ENCODE measurements at places on chromosomes 1 and 21.

DNA sequence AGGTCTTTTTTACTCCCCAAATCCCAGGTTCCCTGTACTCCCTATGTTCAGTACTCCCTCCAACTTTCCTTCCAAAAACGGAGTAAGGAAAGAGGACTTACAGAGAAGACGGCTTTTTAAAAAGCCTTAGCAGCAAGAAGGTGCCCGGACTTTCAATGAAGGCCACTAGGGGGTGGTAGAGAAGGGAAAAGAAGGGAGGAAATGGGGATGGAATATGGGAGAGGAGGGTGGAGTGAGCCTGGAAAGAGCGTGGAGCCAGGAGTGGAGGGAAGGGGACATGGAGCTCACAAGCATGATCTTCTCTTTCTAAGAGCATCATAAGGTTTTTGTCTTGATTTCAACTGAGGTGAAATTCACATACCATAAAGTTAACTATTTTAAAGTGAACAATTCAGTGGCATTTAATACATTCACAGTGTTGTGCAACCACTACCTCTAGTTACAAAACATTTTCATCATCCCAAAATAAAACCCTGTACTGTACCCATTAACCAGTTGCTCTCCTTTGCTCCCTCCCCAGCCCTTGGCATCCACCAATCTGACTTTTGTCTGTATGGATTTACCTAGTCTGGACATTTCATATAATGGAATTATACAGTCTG, 129.9 kb downstream of the ZNF281 start:
- peak; percentile 82 for DNase-seq

GRCh38 chr21:39159342-39160063, 23.7 kb downstream of the PSMG1 start:
- DNase-seq, result no peak

DNA sequence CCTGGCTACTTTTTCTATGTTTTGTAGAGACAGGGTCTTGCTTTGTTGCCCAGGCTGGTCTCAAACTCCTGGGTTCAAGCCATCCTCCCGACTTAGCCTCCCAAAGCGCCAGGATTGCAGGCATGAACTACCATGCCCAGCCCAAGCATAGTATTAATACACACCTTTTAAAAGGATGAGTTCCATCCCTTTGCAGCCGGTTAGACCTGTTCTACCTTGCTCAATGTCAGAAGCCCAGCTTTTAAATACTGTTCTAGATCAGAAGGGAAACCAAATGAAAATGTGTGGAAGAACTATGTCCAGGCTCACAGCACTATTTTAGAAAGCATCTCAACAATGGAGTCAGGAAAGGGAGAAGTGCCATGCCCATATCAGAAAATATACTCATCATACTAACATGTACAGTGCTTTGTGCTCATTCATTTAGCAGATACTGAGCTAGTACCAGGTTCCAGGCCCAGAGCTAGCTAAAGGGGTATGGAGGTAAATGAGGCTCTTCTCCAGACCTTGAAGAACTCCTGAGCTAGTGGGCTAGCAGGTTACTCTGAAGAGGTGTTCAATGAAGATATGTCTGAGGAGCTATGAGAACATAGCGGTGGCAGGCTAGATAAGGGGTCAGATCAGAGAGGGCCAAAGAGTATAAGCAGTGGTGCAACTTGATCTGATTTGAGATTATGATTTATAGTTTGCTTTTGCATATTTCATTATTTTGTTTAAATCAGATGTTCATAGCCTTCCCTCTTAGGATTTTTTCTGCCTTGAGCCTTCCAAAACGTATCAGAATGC, 78.2 kb downstream of the RNF220 start:
- DNase-seq, result no peak

GRCh38 chr1:54716299-54717047, 812 bp downstream of the TTC4 start:
- peak; percentile 51 for DNase-seq

- no peak for DNase-seq
Measured at GRCh38 chr1:11654939-11655808, 497 bp downstream of the FBXO44 start.

DNA sequence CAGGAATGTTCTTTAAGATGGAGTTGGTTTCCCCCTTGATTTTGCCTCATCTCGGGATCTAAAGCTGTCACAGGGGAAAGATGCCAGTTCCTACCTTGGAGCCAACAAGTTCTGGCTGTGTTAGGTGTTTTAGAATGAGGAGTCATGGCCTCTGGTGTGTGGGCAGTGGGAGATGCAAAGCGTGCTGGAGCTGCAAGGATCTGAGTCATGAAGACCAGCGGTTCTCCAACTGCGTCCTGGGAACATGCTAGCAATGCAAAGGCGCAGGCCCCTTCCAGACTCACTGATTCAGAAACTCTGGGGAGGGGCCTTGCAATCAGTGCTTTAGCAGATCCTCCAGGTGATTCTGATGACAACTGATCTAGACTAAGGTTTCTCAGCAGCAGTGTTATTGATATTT, 109.1 kb downstream of the UCK2 start:
- no peak for DNase-seq

DNA sequence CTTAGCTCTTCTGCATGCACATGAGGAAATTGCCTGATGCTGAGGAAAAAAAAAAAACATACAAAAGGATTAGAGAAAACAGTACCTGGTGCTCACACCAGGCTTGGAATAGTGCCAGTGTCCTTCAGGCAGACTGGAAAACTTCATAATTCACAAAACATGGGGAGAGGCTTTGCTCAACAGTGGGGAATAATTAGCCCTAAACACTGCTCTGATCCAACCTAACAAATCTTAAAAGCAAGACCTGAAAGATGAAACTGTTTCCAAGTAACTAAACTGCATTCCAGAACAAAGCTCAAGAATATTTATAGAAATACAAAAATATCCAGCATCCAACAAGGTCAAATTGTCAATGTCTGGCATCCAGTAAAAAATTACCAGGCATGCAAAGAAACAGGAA, 124.8 kb downstream of the AK5 start:
- no peak for DNase-seq

DNA sequence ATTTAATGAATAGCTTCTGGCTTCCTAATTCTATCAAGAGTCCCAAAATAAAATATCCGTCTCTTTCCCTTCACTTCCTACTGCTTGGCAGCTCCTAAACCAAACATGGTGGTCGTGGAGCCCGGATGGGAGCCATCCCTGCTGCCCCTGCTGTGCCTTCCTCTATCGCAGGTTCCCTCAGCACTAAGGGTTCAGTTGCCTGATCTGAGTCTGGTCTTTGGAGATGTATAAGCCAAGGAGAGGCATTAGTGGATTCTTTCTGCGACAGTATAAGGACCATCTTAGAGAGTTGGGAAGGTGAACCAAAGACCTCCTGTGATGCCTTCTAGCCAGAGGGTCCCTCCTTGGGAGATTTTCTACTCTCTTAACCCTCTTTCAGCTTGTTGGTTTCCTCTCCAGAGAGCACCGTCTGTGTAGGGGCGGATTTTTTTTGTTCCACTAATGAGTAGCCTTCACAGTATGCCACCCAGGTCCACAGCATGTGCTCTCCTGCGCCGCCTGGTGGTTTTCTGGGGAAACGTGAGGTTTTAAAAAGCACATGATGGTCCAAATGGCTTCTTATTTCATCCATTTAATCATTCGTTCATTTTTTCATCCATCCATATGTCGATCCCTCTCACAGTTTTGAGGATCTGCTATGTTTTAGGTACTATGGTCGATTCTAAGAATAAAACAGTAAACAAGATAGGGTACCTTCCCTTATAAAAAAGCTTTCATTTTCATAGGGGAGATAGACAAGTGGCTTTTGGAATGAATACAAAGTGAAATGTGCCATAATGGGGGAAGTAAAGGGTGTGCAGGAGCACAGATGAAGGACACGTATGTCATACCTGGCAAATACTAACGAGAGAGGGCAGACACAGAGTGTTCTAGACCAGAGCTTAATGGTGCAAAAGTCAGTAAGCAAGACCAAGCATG, 71.0 kb downstream of the NFASC start:
- peak; percentile 5 for DNase-seq

- DNase-seq, result no peak
Measured at GRCh38 chr1:15701784-15702183, 17.7 kb downstream of the PLEKHM2 start.

- no peak for DNase-seq
Measured at GRCh38 chr21:15084668-15085067, 19.9 kb upstream of the NRIP1 start.

- DNase-seq, result peak; percentile 20
Measured at GRCh38 chr1:96296991-96297390, 424.6 kb upstream of the PTBP2 start.

DNA sequence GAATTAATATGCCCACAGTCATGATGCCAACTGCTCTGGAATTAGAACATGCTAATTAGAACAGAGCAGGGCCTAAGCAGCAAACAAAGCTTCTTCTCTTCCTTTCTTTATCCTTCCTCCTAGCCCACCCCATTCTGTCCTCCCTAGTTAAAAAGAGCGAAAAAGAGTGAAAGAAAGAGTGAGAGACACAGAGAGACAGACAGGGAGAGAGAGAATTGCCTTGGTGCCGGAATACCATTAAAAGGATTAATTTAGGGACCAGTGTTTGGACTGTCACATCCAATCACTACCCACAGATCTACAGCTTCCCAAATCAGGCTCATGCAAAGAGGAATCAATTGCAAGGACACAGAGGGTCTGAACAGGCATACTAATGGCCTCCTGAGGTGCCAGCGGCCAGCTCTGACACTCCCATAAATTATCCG, 7.0 kb downstream of the ERI3 start:
- no peak for DNase-seq

DNA sequence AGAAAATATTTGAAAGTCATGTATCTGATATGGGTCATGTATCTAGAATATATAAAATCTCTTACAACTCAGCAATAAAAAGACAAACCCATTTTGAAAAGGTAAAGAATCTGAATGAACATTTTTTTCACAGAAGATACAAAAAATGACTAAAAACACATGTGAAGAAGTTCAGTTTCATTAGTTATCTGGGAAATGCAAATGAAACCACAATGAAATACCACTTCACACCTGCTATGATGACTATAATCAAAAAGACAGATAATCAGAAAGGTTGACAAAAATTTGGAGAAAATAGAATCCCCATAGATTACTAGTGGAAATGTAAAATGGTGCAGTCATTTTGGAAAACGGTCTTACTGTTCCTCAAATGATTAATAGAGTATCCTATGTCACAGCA, 631.0 kb downstream of the MRPL39 start:
- no peak for DNase-seq

DNA sequence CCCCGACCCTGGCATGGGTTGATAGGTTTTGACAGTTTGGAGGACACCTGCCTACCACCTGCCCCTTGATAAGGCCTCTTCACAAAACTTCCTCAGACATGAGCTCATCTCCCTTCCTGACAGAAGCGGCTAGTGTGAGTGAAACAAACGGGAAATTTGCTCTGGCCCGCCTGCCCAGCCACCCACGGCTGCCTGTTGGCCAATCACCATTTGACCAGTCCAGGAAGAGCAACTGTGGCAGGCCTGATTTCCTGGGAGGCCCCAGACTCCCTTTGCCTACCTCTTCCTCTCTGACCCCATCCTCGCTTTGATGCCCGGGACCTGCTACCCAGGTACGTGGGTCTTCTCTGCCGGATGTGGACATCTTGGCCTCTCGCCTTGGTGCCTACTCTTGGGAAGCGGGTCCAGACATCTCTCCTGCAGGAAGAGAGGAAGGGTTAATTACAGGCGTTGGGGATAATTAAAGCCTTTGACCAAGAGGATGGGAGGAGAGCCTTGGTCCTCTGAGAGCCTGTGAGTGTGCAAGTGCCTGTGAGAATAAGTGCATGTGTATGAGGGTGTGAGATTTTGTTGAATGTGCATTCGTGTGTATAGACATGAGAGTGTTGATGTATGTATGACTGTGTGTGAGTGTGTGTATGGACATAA, 1.1 kb upstream of the EPHA2 start:
- peak; percentile 80 for DNase-seq

DNA sequence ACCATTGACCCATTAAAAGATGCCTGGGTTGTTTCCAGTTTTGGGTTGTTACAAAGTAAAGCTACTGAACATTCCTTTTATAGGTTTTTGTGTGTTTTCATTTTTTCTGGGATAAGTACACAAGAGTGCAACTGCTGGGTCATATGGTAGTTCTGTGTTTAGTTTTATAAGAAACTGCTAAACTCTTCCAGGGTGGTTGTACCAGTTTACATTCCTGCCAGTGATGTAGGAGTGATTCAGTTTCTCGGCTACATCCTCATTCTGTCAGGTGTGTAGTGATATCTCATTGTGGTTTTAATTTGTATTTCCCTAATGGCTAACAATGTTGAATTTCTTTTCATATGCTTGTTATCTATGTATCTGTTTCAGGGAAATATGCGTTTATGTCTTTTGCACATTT, 58.5 kb upstream of the DNAJC6 start:
- DNase-seq, result no peak

GRCh38 chr1:218537122-218537913, 192.2 kb downstream of the TGFB2 start:
- DNase-seq, result no peak

GRCh38 chr21:38273745-38274542, 17.2 kb downstream of the KCNJ15 start:
- DNase-seq, result peak; percentile 82

- DNase-seq, result no peak
Measured at GRCh38 chr21:35179990-35180540, 131.0 kb upstream of the RUNX1 start.

DNA sequence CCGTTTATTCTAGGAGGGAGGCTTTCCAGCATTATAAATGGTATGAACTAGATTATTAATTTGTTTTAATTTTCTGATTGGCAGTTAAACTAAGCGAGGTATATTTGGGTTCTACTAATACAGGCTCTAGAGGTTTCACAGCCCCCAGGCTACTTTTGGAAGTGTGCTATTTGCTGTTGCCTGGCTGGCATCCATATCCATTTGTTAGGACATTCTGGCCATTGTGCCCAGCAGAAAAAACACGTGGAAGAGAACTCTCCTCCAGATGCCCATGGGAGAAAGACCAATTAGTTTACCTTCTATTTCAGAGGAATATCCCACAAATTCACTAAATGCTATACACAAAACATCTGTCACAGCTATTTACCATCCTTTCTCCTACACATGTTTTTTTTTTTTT, 29.3 kb downstream of the MACO1 start:
- no peak for DNase-seq

- no peak for DNase-seq
Measured at GRCh38 chr1:41101076-41101475, 79.6 kb upstream of the SLFNL1 start.

DNA sequence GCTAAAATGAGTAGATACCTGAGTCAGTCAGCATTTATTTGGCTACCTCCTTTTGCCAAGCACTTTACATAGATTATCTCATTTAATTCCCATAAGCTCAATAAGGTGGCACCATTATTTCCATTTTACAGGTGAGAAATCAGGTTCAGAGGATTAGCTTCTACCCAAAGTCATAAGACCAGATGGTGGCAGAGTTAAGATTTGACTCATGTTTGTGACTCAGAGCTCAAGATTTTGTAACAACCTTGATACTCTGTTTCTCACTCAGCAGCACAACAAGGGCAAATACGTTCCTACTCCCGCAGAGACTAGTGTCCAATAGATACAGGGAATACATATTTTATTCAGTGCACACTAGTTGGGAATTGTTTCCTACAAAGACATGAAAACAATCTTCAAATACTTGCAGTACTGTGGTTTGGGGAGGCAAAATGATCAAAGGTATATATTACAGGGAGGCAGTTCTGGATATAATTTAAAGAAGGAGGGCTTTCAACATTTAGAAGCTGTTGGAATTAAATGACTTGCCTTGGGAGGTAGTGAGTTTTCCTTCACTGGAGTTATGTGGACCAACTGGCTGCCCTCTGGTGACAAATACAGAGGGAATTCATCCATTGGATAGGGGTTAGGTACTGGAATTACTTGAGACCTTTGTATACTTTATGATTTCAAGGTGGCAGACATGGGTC, 3.6 kb downstream of the LEPR start:
- peak; percentile 80 for DNase-seq
